HS-5 (cell line): ENCODE measurements at places on chromosomes 3 and 15.

- DNase-seq, result no peak
Measured at GRCh38 chr15:77541421-77542181, 91.1 kb downstream of the LINGO1 start.

DNA sequence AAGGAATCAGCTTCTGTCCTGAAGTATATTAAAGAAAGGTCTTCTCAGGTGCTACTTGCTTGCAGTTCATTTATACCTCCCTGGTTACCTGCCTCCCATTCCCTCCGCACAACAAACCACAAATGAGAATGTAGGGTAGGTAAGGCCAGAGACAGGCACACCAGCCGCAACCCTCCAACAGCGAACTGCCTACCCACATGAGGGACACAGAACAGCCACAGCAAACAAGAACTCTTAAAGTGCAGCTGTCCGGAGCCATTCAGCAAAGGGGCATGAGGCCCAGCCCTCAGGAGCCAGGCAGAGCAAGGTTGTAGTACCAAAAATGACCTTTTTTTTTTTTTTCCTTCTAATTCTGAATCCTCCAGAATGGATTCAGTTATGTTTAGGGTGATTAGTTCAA is 52.4 kb downstream of the SPSB4 start:
- no peak for DNase-seq

DNA sequence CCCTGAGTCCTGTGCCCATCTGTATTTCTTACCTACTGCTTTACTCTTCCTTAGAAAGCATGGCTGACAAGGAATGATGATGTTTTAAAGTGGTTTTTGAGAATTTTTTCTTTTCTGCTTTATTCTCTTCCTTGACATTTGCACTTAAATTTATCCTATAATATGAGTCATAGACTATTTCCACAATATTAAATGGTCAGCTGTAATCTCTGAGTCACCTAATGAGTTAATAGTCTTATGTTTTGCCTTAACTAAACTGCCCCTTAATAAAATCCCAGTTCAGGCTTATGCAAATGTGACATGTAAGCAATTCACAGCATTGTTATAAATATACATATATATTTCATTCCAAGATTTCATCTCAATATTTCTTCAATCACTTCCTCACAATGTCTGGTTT is 23.8 kb downstream of the MEIS2 start:
- no peak for DNase-seq

DNA sequence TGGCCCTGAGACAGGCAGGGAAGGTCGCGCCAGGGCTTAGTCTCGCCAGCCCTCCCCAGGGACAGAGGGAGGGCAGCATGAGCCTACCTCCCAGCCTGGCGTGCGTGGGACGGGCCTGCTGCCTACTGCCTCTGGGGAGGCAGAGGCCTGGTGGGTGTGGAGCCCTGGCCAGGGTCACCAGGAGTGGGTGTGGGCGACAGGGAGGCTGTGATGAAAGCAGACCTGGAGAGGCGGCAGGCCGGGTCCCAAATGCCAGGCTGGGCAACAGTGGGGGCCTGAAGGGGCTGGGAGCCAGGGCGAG is 33.1 kb downstream of the PLXNA1 start:
- no peak for DNase-seq

DNA sequence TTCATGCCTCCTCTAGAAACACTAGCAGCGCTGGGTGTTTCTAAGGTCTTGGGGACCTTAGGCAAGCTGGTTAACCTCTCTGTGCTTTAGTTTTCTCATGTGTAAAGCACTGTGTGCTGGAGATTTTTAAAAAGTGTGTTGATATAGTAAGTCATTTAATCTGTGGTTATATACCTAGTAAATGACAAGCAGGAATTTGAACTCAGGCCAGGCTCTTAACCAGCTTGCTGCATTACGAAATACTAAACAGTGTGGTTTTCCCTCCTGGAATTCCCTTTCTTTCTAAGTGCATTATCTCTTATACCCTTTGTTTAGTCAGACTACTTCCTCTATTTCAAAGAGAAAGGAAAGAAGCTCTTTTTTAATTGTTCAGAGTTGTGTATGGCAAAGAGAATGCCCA is 26.5 kb downstream of the NEO1 start:
- DNase-seq, result peak; percentile 73

GRCh38 chr3:4597208-4597985 is 104.2 kb downstream of the ITPR1 start:
- no peak for DNase-seq

DNA sequence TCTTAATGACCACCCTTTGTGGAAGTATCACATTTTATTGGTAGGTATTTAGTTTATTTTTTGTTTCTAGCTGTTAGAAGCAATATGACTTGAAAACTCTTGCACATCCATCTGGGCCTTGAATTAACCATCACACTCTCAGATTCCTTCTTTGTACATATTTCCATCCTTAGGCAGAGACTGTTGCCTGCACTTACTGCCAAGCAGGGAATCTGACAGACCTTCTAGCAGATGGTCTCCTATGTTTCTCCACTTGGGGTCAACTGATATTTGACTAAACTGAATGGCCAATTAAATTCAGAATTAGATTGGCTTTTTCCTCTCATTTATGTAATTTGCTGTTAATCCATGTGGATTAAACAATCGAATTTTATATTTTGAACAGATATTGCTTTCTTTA is 324.9 kb upstream of the TGFBR2 start:
- no peak for DNase-seq
